ENCODE measurements at places on chromosomes 5 and 9.

DNA sequence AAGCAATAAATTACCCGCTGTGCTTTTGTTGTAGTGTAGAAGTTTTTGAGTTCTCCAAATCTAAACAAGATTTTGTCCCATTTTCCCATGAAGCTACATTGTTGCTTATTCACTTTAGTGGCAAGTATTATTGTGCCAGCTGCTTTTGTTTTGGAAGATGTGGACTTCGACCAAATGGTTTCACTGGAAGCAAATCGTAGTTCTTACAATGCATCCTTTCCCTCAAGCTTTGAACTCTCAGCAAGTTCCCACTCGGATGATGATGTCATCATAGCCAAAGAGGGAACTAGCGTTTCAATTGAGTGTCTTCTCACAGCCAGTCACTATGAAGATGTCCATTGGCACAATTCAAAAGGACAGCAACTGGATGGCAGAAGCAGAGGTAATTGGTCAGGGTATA, 10.9 kb downstream of the MFAP3 start:
- no peak for DNase-seq

GRCh38 chr5:113093558-113093957, 117.0 kb downstream of the DCP2 start:
- no peak for DNase-seq

GRCh38 chr5:153617190-153617589, 126.7 kb downstream of the GRIA1 start:
- DNase-seq, result no peak

DNA sequence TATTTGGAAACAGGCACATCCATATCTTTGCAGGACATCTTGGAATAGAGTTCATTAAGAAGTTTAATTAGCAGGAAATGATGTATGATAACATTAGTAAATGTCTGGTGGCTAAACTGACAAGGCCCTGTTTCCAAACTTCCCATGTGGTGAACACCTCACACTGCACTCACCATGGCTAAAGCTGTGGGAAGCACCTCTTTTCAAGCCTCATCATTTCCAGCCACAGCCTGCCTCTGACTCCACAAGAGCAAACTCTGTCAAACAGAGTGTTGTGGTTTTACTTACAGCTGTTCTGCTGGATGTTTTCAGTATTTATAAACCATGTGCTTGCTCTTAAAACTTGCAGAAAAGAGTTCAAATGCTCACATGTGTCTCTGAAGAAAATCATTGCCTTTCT, 14.9 kb upstream of the NDUFB6 start:
- DNase-seq, result no peak

DNA sequence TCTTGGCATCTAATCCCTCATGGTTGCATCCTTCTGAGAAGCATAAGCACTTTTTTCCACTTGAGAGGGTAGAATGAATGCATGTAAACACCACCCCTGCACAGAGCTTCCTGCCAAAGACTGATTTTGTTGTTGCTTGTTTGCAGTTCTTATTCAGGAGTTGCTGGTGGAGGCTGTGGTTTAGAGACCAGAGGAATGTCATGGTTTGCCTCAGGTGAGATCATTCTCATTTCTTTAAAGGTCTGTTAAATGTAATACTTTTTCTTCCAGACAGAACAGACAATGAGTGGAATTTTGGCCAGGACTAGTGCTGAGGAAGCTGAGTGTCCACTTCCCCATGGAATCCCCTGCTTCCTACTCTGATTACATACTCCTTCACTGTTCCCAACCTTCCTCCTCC, 3.2 kb upstream of the TNC start:
- DNase-seq, result no peak

DNA sequence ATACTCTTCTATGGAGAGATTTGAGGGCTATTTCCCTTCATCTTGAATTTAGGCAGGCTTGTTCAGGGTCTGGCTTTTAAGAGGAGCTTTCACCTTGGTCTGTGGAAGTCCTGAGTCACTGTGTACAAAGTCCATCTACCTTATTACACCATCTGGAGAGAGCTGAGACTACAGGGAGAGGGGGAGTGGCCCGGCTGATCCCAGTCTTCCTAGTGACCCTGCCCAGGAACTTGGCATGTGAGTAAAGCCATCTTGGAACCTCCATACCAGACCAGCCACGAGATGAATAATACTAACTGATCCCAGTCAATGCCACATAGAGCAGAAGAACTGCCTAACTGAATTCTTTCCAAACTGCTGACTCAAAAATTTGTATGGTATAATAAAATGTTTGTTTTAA, 8.4 kb upstream of the IL6ST start:
- no peak for DNase-seq

- no peak for DNase-seq
Measured at GRCh38 chr9:76580820-76581219, 121.8 kb downstream of the GCNT1 start.

- no peak for DNase-seq
Measured at GRCh38 chr5:174528821-174529544, 195.4 kb upstream of the MSX2 start.

- DNase-seq, result no peak
Measured at GRCh38 chr5:170619869-170620268, 116.0 kb downstream of the KCNIP1 start.

GRCh38 chr9:69753830-69754229, 6.0 kb downstream of the PTAR1 start:
- no peak for DNase-seq

GRCh38 chr5:95081982-95082381, 202.9 kb downstream of the MCTP1 start:
- DNase-seq, result no peak

DNA sequence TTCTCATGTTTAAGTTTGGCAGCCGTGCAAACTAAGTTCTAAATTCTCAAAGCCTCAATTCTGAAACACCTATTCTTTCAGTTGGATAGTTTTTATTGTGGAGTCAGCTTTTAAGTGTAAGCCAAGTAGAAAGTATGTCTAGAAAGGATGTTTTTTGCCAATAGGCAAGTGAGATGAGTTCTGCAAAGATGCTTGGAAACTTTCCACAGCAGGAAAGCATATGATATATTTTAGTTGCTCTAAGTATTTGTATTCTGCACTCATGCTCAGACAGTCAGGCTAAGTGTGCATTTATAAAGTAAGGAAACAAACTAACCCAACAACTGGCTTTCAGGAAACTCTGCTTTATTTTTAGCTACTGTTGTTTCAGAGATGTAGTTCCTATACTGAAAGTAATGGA, 67.3 kb upstream of the CDH18 start:
- no peak for DNase-seq

- no peak for DNase-seq
Measured at GRCh38 chr9:82147798-82148425, 159.3 kb downstream of the SPATA31D1 start.

- DNase-seq, result no peak
Measured at GRCh38 chr5:149951138-149951749, 6.7 kb upstream of the PDE6A start.

GRCh38 chr5:94691949-94692348, 73.5 kb downstream of the SLF1 start:
- no peak for DNase-seq

DNA sequence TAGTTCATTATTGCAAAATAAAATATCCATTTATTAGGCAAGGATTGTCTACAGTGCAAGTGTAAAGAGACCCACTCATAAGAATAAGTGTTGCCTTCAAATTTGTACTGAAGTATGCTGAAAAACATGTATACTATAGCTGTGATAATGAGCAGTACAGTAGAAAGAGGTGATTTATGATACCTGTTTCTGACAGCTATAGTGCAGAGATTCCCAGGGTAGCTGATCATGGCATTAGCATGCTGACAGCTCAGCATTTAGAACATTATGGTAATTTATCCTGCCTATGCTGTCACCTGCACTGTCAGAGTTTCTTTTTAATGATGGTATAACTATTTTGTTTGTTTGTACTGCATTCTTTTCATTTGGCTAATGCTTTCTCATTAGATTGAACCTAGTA, 177.6 kb upstream of the TLX3 start:
- DNase-seq, result no peak

- no peak for DNase-seq
Measured at GRCh38 chr5:158591301-158591863, 508.3 kb downstream of the EBF1 start.

All from T follicular helper cell (primary cell).